ENCODE measurements at places on chromosomes 3 and 15. TPM values are rescaled to one million over a fixed set of nuclear protein-coding genes. Genes with fewer than 3 reads are reported as not detected.

Gene NANOGP8
- not detected for total RNA-seq

Gene POTEB3
- total RNA-seq: not detected

Gene MB21D2
- 10.3 TPM for total RNA-seq

Gene TRAT1
- total RNA-seq: not detected

Gene ATP1B3
- total RNA-seq: 45.5 TPM

Gene GPR27
- not detected for total RNA-seq

Gene SCN11A
- not detected for total RNA-seq

Gene CHRFAM7A
- total RNA-seq: not detected

Gene CNTN6
- not detected for total RNA-seq

Gene ADCY5
- under 0.01 TPM for total RNA-seq

Gene TM6SF1
- 4.2 TPM for total RNA-seq

Gene STRIT1
- not detected for total RNA-seq

Gene ADAM10
- total RNA-seq: 60.0 TPM

Gene ANKRD34C
- not detected for total RNA-seq

Gene PLSCR2
- total RNA-seq: not detected

Gene IL16
- 0.34 TPM for total RNA-seq

Gene LTF
- total RNA-seq: not detected

Measured in bronchus fibroblast of lung (primary cell).